ENCODE measurements at places on chromosomes 16 and 17.
A peak's percentile ranks its signal among the peaks of the same experiment; 100 is the strongest.

DNA sequence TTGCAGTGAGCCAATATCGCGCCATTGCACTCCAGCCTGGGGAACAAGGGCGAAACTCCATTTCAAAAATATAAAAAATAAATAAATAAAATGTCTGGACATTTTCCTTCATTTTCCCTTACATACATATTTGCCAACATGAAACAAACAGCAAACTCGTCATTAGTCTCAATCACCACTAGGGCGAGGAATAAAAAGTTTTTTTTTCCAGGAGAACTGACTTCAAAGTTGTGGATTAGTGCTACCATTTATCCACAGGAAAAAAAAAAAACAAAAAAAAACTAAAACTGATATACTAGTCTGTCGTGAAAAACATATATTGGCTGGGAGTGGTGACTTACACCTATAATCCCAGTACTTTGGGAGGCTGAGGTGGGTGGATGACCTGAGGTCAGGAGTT, 77.0 kb upstream of the MTMR4 start:
- DNase-seq: no peak

- DNase-seq: no peak
Measured at GRCh38 chr17:80704381-80704819, 159.8 kb downstream of the RPTOR start.

- DNase-seq: peak; percentile 69
Measured at GRCh38 chr17:8894673-8895578, 27.5 kb upstream of the PIK3R6 start.

DNA sequence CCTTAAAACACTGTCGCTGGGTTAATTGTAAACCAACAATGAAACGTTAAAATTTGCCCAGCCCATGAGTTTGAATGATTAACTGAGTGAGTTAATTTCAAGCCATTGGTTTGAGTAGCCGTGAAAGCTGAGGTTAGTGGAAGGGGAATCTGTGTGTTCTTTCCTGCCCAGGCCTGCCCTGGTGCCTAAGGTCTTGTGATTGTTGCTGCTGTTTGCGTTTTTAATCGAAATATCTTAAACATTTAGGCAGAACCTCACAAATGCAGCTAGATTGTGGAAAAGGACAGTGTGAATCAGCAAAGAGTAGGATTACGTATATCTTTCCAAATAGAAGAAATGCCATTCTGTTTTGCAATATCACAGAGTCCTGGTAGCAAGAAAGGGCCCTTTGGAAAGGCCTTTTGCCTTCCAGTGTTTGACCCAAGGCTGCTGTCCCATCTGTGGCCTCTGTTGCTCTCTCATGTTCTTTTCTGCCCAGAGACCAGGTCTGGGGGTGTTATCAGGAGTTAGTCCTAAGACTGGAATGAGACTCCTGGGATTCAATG, 113.8 kb downstream of the MSI2 start:
- DNase-seq: no peak

- DNase-seq: no peak
Measured at GRCh38 chr17:2034157-2034556, 4.2 kb downstream of the DPH1 start.

All from activated CD4-positive, alpha-beta T cell treated with anti-CD3 and anti-CD28 coated beads, Interleukin-2, Interleukin-6, amounts not matched to agents 100 ng/mL and 50 ng/mL, durations not matched to agents 16 hours and 8 hours (primary cell).